ENCODE measurements at places on chromosomes 1 and 21.

DNA sequence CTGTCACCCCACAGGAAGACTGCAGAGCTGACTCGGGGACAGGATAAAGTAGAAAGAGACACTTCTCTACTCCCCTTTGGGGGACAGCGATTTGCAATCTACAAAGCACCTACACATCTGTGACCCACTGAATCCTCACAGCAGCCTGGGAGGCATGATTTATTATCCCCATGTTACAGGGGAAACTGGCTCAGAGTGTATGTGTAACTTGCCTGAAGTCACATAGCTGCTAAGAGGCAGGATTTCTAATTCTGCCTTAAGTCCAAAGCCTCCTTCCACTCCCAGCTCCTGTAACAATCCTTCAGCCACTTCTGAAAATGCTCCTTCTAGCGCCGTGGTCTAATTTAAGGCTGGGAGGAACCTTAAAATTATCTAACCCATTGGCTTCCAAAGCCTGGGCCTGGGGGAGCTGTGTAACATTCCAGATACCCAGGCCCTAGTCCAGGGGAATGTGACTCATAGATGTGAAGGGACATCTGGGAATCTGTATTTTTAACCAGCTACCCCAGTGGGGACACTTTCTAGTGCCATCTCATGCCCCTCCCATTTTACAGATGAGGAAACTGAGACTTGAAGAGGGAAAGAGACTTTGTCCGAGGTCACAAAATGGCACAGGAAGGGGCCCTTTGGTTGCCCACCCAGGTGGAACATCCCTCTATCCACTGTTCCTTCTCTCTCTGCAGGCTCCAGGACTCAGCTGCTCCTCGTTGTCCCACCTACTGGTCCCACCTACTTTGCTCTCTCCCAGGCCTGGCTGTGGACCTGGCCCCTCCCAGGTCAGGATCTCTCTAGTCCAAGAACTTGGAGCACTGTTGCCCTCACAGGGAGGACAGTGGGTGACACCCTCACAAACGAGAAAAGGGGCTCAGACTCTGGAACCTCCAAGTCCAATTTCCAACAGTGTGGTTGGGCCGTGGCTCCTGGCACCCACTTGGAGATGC is 48.9 kb downstream of the AHDC1 start:
- no peak for DNase-seq

DNA sequence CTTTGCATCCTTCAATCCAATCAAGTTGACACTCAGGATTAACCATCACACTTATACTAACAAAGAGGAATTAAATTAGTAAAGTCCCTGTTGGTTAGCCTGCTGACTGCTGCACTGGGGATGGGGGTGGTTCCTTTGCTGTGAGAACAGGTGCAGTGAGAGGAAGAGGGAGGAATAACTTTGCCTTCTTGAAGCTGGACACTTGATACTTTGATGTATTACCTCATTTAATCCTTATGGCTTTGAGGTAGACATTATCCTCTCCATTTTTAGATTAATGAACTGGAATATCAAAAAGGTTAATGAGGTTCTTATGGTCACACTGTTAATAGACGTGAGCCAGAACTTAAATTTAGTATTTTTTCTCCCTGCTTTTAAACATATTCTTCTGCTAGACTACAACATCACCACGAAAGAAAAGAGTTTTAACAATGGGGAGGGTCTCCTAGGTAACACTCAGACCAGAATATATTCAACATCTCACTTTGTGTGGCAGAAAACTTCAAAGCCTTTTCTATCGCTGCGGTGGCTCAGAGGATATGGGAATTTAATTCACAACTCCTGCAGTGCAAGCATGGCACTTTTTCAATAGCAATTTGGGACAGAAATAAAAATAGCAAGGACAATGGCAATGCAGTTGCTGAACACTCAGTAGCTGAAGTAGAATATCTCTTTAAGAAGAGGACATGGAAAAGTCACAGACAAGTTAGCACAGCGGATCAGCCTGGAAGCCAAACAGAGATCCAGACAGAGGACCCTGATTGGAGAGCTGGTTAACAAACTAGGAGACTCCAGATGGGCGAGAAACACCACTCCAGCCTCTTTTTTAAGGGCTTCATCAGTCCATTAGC is 68.8 kb upstream of the DNAH14 start:
- no peak for DNase-seq

DNA sequence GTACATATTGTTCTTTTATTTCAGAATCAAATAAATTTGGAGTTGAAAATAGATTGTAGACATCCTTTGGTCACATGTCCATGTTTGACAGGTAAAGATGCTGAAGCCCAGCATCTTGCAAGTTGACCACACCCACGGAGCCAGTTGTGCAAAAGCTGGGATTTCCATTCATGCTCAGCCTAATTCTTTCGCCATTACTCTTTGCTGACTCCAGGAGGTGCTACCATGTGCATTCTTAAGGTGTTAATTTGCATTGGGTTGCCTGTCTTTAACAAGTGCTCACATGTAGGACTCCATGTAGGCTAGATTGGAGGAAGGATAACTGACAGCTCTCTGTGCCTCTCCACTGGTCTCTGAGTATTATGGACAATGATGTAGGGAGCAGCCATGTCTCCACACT is 660.7 kb downstream of the LMO4 start:
- no peak for DNase-seq

- DNase-seq = no peak
Measured at GRCh38 chr1:41607808-41608207, 123.3 kb upstream of the EDN2 start.

GRCh38 chr1:31812158-31812829 is 3.5 kb downstream of the SPOCD1 start:
- DNase-seq = no peak

DNA sequence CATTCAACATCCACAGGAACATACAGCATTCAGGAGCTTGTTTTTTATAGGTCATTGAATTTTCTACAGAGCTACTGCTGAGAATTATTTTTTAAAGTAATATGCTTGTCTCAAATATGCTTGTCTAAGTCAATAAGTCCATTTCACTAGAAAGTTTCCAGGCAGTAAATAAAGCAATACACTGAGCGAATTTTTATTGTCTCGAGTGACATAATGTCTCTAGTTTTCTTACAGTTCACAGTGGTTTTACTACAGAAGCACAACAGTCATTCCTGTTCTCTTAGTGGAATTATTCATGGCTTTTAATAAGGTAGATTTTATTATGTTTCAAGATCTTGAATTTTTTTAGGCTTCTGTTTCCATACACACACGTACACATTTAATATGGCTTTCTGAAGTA is 83.8 kb downstream of the HS2ST1 start:
- DNase-seq = no peak

DNA sequence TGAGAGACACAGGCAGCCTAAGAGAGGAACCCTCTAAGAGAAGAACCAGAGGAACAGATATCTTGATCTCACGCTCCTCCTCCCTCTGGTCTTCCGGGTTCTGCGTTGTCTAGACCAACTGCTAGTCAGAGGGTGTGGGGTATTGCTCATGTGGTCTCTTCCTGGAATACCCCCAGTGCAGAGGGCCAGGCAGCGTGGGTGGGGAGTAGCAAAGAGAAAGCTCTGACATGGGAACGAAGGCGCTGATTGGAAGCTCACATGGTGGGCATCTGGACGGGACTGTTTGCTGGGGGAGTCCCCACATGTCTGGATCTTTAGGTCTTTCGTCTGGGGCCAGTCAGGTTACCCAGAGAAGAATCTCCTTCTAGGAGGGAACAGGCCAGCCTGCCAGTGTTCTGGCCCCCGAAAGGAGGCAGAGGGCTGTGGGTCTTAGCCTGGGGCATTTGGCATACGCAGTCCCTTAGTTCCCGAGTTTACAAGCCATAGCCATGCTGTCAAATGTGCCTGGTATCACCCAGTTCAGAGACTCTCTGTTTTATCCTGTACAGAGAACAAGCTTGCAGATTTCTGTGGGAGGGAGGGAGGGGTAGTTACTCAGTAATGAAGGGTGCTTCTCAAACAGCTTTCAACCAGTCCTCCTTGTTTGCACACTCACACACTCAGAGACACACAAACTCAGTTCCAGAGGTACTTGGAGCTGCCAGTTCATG is 18.3 kb upstream of the IL6R start:
- no peak for DNase-seq

DNA sequence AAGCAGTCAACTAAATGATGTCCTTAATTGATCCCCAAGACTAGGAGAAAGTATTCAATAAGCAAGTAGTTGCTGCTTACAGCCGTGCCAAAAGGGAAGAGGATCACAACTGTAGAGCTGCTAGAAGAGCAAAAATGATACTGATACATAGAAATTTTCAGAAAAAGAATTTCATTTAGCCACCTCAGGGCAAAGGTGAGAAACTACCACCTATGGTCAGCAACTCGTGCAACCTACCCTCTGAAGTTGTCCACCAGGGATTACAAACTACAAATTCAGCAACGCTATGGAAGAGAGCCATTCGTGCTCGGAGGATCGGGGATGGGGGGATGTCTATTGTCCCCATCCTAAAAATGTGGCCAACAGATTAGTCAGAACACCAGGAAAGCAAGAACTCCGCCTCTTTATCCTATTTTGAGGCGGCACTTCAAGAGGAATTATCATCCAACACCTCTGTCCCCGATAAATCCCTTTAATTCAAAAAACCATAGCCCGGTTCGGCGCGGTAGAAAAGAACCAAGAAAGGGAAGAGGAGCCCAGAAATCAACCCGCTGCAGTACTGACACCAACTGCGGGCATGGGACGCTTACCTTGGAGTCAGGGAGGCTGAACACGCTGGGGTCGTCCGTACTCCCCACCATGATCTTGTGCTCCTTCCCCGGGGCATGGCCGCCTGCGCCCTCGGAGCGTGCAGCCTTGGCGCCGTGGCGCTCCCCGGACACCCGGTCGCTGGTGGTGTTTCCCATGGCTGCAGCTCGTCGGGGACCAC is 687 bp downstream of the PRKAB2 start:
- DNase-seq = no peak

GRCh38 chr1:22941257-22941656 is 31.4 kb downstream of the LACTBL1 start:
- no peak for DNase-seq

- no peak for DNase-seq
Measured at GRCh38 chr1:167599957-167600581, 30.0 kb upstream of the RCSD1 start.

DNA sequence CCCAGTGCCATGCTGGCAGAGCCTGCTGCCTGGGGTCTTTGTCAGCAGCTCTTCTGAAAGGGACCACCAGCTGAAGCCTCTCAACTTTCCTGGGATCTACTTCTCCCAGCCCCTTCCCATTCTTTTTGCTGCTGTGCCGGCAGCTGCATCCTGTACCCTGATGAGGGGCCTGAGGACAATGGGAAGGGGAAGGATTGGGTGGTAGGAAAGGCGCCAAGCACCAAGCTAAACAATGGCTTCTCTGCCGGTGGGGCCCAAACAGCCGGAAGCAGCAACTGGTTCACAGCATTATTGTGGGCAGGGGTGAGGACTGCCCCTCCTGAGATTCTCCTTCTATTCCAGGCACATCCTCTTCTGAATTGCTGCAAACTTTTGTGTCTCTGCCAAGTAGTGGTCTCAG is 5.0 kb upstream of the EFCAB14 start:
- DNase-seq = no peak

- no peak for DNase-seq
Measured at GRCh38 chr21:42010507-42011495, 641 bp upstream of the ZBTB21 start.

- DNase-seq = no peak
Measured at GRCh38 chr1:54489627-54490250, 58.3 kb upstream of the ACOT11 start.

DNA sequence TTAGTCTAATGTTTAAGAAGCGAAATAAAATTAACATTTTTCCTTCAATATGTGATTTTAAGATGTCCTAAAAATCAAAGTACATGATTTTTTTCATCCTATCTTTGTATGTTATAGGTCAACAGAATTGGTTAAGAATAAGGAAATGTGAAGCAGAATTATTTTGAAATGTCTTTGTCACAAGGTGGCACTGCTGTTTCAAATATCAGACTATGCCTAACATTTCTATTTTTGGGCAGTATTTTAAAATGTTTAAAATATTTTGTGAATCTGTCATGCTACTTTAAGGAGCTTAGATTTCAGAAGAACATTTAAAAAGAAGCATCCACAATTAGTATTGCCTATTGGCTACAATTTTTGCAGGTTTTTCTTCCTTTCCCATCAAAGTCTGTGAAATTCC is 38.7 kb downstream of the AMY1C start:
- DNase-seq = no peak

DNA sequence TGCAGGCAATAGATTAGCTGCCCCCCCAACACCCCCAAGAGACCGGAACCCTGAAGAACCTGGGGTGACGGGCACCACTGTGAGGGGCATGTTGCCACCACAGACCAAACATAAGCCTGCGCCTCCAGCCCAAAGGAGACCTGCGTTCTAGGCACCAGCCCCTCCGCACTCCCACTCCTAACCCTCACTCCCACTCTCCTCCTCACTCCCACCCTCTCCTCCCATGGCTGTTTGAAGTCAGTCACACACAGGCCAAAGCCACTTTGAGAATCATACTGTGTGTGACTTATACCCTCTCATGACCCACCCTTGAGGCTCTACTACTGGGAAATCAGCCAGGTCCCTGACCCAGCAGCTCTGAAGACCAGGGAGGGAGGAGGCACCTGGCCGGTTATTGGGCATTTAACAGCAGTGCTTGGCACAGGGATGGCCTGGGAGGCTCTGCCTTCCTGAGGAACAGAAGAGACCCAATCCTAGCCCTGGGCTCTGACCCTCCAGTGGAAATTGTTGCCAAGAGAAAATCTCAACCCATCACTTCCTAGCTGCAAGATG is 43.5 kb downstream of the FBXO2 start:
- no peak for DNase-seq

- DNase-seq = no peak
Measured at GRCh38 chr1:202072211-202072765, 50.4 kb upstream of the GPR37L1 start.

- peak; percentile 73 for DNase-seq
Measured at GRCh38 chr1:244970236-244970743, 105.9 kb upstream of the HNRNPU start.

- no peak for DNase-seq
Measured at GRCh38 chr1:90835661-90836344, 118.7 kb upstream of the BARHL2 start.

DNA sequence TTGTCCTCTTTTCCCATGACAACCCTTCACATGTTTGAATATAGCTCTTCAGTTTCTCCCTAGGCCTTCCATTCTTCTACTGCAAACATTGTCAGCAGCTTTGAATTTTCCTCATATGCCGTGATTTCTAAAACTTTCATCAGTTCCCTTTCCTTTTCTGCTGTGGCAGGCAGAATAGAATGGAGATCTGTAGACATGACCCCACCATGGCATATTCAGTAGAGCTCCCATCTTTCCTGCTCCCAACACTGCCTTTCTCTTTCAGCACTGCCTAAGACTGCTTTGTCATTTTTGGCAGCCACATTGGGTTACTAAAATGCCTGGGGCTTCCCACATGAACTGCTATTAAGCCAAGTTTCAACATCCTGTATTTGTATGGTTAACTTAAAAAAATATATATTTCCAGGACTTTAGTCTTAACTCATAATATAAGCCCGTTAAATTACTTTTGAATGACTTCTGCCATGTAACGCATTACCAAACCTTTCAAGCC is 60.9 kb downstream of the TBX19 start:
- DNase-seq = no peak

- no peak for DNase-seq
Measured at GRCh38 chr1:9657521-9658032, 6.0 kb downstream of the PIK3CD start.

- no peak for DNase-seq
Measured at GRCh38 chr1:205210756-205211168, 740 bp downstream of the DSTYK start.

All from NCI-H1417 treated with DMSO at 0.1 percent for 48 hours (cell line).